ENCODE measurements at places on chromosomes 16 and 17. TPM values are rescaled to one million over a fixed set of nuclear protein-coding genes. Genes with fewer than 3 reads are reported as not detected.

DNA sequence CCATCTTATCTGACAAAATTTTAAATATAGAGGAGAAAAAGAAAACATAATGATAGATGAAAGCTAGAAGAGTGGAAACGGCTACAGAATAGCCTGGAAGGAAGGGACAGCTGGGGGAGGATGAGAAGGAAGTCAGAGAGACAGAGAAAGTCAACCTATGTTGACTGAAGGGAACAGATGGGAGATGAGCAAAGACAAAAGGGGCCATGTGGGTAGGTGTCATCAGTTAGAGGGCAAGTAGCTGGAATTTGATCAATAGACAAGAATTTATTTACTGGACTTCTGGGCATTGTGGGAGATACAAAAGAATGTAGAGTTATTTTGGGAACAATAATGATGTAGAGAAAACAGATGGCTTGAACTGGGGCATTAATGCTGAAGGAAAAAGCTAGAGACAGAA is 194.4 kb downstream of the ANKFN1 start:
- no peaks in the 10 kb centered on the region for H3K27me3 ChIP-seq
- no peak for DNase-seq
- H3K4me3 ChIP-seq = no peak overlapping the region
- no peaks in the 10 kb centered on the region for H3K4me1 ChIP-seq
- no peaks in the 10 kb centered on the region for H3K36me3 ChIP-seq
- H3K27ac ChIP-seq = no peak overlapping the region

The KDM6B gene
- total RNA-seq = 23.3 TPM

DNA sequence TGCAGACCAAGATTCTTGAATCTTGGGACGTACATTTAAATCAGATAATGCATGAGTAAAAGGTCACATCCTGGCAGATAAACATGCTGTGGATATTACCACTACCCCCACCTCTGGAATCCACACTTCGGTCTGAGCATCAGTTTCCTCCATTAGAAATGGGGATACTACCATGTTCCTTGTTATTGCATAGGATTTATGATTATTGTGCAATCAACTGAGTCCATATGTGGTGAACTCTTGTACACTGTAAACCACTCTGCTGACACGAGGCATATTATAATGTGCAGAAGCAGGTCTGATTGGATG is 108.7 kb downstream of the VAT1L start:
- no peak for DNase-seq
- no peaks in the 10 kb centered on the region for H3K36me3 ChIP-seq
- H3K4me3 ChIP-seq = no peak overlapping the region
- no peaks in the 10 kb centered on the region for H3K27me3 ChIP-seq
- peaks cover 28% of the 10 kb centered on the region for H3K4me1 ChIP-seq

DNA sequence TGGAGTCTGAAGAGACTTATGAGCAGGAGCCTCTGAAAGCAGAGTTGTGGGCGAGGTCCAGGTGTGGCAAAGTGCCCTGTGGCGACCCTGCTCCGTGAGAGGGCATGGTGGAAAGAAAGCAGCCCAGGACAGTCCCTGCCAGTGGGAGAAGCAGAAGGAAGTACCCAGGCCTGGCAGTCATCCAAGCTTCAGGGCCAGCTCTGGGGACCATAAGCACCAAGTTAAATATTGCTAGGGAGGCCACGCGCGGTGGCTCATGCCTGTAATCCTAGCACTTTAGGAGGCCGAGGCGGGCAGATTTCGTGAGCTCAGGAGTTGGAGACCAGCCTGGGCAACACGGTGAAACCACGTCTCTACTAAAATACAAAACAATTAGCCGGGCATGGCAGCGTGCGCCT is 4.9 kb upstream of the ASGR1 start:
- no peaks in the 10 kb centered on the region for H3K4me1 ChIP-seq
- no peak for DNase-seq
